Choroid plexus epithelial cell (primary cell): ENCODE measurements at places on chromosomes 7 and 10.

GRCh38 chr10:77799352-77799751 lies 127.2 kb downstream of the DLG5 start:
- no peak for DNase-seq

DNA sequence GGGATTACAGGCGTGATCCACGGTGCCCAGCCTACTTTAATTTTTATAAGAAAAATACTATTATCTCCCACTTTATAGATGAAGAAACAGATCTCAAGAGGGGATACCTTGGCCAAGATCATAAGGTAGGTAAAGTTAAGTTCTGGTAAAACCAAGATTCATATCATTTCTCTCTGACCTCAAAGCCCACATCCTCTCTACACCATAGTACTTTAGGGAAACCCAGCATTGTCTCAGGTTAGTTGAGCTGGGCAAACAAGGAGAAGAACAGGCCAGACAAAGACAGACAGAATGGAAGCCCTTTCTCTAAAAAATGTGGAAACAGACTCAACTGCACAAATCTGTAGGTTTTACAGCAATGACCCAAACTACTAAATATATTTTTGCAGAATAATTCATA lies 197.7 kb upstream of the FRMD4A start:
- DNase-seq = no peak

DNA sequence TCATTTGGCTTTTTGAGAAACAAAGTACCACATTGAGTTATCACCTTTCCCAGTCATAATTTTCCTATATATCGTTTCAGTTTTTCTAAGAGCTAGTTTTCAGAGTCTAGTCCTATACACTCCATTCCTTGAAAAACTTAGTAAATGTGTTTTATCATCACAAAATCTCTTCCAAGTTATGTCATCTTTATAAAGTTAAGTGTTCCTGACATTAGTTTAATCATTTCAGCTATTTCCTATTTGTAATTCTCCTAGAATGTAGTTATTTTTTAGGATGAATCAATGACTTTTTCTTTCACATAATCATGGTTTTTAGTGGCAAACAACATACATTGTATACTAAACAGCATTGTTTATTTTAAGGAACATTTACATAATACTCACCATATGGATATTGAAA lies 191.7 kb upstream of the BET1 start:
- DNase-seq = no peak

DNA sequence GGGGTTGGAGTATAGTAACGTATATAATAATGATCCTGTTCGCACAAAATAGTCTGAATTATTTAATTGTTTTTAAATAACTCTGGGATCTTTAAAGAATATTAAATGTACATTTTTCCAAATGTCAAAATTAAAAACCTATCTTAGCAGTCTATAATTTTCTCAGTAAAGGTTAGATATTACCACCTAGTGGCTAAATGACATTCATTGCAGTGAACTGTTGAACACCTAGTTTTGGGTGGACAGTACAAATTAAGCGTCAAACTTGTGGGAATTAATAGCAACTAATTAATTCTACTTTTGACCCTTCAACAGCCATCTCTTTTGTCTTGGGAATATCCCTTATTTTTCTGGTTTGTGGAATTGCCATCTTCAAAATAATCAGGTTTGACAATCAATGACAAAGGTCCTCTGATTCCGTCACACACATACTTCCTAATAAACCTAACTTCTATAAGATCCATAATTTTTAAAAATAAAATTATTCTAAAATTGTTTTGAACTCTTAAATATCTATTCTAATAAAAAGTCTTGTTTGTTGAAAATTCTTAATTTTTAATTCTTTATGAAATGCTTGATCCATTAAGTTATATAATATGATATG lies 165.7 kb downstream of the SEMA3D start:
- DNase-seq = peak; percentile 62

GRCh38 chr7:135313971-135314370 lies 80.3 kb downstream of the STRA8 start:
- DNase-seq = no peak

DNA sequence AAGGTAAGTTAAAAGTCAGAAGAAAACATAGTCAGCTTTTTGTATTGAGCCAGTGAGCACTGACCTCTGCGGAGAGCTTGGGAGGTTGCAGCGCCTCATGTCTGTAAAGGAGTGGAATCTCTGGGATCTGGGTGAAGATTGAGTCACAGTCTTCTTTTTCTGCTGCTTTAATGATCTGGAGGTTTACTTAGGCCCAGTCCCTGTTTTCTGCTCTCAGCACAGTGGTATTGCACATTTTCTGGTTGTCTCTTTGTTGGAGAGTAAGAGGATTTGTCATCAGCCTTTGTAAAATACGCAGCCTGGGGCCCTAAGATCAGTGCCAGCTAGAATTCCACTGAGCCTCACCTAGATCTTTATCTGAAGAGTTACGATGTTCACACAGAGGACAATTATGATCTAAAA lies 58.3 kb upstream of the GJD4 start:
- peak; percentile 52 for DNase-seq
